SK-N-DZ (cell line): ENCODE measurements at places on chromosomes 6 and 20.

- no peak for DNase-seq
Observed at GRCh38 chr6:38658418-38659167, 18.9 kb upstream of the BTBD9 start.

DNA sequence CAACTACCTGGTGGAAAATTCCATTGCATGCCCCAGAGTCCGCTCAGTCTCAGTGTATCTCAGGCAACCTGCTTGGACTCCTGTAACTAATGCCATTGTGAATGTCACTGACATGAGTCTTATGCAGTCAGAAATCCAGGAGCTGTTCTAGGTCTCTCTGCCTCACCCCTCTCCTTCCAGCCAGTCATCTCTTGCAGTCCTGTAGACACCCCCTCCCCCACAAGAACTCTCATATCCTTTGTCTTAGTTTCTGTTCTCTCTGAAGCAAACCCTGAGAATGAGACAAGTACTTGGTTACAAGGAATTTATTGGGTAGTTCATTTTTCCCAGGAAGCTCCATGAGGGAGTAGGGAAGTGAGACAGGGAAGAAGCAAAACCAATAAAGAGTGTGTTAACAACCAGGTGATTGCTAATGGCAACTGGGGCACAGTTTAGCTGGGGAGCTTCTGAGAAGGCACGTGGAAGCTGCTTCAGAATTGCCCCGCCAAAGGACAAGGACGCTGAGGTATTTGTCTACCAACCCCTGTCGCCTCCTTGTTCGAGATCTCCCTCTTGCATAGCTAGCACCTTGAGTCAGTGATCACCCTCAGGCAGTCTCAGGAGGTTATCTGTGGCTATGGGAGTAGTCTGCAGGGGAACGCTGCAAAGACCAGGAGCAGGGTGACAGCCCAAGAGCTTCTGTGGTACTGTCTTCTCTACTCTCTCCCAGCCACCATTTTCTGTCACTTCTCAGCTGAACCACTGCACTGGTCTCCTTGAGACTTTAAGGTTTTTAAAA is 911.4 kb upstream of the FLRT3 start:
- no peak for DNase-seq

- no peak for DNase-seq
Observed at GRCh38 chr6:142276256-142276655, 25.6 kb upstream of the ADGRG6 start.

DNA sequence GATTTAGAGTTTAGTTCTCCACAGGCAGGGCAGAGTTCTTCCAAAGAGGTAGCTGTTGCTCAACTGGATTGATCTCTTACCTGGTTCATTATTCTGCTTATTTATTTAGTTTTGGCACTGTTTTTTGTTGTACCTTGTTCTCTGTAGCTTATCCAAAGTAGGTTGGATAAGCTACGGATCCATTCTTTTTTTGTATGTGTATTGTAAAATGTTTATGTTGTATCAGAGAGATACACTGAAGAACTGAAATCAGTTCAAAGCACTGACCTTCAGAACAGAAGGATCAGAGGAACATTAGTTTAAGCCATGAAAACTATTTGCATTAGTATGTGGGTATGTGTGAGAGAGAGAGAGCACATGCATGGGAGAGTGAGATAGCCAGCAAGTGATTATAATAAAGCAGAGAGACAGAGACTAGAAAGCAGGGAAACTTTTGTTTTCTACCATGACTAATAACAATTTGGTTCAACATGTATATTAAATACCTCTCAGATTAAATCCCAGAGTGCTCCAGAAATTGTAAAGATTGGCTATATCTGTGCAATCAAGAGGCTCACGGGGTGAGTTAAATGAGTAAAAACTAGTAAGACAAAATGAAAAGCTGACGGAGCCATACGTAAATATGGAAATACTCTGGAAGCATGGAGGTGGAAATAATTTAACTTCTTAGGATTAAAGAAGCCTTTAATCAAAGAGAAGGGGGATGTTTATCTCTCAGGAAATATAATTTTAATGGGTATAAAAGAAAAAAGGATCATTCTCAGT is 40.2 kb downstream of the ITCH start:
- DNase-seq: no peak

DNA sequence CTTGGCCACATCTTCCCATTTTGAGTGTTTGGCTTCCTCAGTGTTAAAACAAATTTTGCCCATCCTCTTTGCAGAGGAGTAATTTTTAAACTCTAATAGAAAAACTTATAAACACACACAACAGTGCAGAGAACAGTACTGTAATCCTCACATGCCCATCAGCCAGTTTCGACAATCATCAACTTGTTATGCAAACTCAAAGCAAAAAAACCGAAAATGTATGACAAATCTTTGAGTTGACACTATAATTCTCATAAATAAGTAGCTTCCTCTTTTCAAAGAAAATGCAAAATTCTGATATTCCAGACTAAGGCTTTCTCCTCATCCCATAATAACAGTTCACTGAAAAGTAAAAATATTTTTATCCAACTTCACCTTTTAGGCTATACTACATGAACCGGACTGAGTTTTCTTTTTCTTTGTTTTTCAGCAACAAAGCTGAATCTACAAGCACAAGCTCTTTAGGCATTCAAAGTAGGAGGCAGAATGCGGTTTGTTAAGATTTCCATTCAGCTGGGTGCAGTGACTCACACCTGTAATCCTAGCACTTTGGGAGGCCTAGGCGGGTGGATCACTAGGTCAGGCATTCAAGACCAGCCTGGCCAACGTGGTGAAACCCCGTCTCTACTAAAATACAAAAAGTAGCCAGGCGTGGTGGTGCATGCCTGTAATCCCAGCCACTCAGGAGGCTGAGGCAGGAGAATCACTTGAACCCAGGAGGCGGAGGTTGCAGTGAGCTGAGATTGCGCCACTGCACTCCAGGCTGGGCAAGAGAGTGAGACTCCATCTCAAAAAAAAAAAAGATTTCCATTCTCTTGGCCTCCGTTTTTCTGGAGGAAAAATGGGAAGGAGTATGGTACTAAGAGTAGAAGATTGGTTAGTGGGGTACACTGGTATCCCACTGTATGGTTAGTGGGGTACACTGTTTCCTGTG is 74.8 kb downstream of the GCNT2 start:
- no peak for DNase-seq

DNA sequence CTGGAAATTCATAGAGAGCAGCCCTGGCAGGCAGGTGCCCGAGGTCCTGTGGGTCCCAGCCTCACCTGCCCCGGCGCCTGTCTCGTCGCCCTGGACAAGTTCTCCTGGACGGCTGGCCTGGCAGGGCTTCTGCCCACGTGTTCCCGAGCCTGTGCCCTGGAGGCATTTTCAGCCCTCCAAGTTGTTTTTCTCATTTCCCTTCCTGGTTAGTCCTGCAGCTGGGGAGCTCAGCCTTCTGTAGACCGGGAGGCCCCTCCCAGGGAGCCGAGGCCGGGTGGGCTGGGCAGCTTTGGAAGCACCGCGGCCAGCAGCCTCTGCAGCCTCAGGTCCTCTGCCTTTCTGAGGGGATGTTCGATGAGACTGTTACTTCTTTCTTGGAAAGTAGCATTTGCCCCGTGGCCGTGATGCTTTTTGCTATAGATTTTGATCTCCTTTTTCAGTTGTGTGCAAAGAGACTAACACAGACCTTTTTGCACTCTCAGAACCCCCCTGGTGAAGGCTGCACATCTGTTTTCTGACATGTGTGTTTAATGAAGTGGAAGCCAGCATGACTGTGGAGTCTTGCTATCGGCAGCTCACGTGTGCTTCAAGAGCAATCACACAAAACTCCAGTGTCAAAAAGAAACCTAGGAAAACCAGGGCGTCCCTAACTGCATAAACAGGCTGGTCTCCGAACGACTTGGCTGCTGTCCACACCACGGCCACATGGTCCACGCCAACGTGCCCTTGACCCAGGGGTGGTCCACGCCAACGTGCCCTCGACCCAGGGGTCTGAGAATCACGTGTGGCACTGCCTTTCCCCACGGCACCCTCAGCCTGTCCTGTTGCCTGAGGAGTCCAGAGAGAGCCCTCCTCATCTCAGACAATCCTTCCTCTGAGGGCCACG is 207.5 kb downstream of the SMOC2 start:
- no peak for DNase-seq

GRCh38 chr6:73832313-73832712 is 136.3 kb downstream of the CD109 start:
- no peak for DNase-seq

DNA sequence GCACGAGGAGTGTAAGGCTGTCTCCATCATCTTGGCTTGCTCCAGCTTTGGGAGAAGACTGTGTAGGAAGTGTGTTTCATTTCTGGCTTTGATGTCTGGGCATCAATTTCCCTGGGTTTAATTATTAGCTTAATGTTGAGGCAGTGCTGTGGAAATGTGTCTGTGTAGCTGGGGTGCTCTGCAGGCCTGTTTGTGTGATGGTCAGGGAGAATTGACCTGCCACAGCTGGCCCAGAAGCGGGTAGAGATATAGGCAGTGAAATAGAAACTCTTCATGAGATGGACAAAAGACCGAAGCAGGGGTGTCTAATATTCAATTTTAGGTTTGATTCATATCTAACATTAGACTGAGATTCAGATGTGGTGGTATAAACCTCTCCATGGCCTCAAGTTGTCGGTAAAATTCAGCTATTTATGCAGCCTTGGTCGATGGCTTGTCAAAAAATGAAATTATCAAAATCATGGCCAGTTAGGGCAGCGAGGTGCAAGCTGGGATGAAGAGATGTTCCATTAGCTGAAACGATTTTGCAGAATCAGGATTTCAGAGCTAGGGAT is 95.3 kb upstream of the SNX9 start:
- no peak for DNase-seq

- no peak for DNase-seq
Observed at GRCh38 chr20:45020236-45020886, 54.0 kb downstream of the STK4 start.

DNA sequence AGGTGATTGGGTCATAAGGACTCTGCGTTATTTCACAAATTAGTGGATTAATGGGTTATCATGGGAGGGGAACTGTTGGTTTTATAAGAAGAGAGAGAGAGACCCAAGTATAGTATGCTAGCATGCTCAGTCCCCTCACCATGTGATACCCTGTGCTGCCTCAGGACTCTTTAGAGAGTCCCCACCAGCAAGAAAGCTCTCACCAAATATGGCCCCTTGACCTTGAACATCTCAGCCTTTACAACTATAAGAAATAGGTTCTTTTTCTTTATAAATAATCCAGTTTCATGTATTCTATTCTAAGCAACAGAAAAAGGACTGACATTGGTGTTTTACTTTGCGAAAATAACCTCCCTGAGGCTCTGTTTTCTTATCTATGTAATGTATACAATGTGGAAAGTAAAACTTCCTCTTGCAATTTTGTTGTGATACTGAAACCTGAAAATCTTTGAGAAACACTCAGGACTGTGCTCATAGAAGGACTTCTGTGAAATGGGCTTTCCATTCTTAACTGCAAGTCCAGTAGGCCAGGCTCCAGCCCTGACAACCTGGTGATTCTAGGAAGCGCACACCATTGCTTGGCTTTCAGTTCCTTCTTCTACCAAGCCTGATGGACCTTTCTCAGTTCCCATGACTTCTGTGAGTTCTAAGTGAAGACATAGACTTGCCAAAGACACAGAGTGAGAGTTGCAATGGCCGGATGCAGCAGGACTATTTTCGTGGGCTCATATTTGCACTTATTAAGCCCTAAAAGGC is 21.9 kb downstream of the SIRPD start:
- no peak for DNase-seq

- no peak for DNase-seq
Observed at GRCh38 chr6:5516036-5516435, 254.7 kb downstream of the FARS2 start.

- DNase-seq: no peak
Observed at GRCh38 chr6:108841377-108841855, 6.8 kb upstream of the ARMC2 start.

GRCh38 chr6:35972471-35973367 is 51.7 kb downstream of the SLC26A8 start:
- DNase-seq: peak; percentile 20

- peak; percentile 81 for DNase-seq
Observed at GRCh38 chr20:47205577-47206123, 150.8 kb downstream of the ZMYND8 start.

DNA sequence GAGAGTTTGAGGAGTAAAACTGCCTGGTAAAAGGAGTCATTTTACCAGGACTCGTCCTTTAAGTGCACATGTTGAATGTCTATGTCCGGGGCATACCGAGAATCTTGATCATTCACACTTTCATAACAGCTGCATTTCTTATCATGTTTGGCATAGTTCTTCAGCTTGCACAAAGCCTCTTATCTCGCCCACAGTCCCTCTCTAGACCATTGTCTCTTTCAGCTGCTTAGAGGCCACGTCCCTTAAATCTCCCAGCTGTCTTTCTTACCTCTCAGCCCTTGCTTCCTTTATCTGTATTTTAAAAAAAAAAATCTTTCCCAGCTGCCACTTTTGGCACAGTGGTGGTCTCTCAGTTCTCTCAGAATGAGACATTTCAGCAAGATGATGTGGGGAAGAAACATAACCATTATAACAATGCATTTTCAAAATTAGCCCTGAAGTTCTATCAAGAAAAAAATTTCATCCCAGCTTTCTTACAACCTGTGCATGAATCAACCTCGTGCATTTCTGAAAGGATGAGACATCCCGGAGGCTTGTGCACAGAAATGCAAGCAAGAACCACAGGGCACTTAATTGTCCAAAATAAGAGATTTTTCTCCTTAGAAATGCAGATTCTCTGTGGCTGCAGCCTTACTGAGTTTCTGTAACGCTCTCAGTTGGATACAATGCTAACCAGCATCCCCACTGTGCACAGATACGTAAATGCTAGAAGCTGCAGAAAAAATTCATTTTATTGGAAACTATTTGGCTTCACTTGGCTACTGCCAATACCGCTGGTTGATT is 24.2 kb downstream of the RBM24 start:
- DNase-seq: no peak

- no peak for DNase-seq
Observed at GRCh38 chr20:9626357-9626756, 112.0 kb downstream of the LAMP5 start.

DNA sequence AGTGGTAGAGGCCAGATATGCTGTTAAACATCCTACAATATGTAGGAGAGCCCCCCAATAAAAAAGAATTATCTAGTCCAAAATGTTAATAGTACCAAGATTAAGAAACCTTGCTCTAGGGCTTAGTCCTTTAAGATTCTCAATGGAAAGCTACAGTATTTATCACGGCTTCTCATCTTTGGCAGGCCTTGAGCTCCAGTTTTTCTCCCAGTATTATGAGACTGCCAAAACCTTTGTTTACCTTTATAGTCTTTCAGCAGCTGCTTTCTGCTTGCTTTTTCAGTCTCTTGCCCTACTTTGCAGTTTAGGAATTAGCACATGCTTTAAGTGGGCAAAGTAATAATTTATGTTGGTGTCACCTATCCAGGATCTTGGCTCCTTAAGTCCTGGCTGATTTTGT is 59.7 kb downstream of the NHLRC1 start:
- no peak for DNase-seq
